ENCODE measurements at places on chromosomes 6 and 20.

- no peak for DNase-seq
These were observed 61.7 kb downstream of the FAM217A start for GRCh38 chr6:4017058-4017739.

DNA sequence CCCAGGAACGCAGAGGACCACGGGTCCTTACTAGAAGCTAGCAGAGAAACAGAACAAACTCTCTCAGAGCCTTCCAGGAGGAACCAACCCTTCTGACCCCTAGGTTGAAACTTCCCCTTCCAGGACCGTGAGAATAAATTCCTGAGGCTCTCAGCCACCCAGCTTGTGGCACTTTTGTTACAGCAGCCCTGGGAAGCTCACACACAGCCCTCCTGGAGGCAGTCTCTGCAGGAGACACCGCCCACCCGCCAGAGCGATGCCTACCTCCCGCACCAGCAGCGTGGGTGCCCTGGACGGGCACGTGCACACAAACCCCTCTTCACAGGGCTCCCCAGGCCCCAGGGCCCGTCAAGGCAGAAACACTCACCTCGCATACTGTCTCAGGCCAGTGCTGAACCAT, 4.2 kb downstream of the RNASET2 start:
- no peak for DNase-seq

DNA sequence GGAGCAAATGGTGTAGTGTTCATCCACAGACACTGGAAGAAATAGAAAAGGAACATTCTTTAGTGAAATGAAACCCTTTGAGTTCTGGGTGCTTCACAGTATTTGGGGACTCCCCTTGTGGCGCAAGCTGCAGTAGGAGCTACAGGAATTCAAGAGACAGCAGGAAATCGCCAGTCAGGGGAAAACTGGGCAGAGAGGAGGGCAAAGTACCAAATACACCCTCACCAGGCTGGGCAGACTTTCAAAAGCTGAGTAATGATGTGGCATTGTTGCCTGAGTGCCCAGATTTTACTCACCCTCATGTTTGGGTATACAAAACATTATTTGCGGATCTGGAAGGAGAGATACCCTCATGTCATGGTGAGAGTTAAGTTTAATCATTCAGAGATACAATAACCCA, 97.9 kb downstream of the SOD2 start:
- DNase-seq: no peak

DNA sequence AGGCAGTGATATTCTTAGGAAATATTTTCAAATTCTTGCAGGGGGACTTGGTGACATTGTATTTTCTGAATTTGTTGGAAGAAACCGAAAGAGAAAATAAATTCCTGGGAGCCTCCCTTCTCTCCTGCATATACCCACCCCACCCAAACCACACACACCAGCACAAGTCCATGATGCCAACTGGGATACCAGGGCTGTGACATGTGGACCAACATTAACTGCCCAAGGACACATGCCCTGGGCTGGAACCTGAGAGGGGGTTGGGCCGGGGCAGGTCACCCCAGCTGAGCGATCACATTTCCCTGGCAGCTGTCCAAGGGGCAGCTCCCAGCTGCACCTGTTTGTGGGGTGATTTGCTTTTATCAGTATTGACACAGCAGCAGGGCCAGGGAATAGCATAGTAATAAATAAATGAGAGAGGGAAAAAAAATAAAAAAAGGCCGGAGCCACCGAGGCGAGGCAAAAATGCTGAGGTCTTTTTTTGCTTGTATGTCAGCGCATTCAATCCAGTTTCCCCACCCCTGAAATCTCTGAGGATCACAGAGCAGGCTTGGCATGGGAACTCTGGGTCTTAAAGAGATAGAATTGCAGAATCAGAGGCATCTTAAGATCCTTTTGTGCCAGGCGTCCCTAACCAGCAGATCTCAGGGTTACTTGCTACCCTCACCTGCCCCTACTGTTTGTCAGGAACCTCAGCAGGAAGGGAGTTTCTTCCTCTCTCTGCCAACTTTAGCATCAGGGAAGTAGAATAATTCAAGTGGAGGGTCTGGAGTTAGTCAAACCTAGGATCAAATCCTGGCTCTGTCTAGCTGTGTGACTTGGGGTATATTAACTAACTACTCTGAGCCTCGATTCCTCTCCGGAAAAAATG, 66.5 kb upstream of the PIM1 start:
- no peak for DNase-seq

All from stimulated activated CD8-positive, alpha-beta memory T cell treated with anti-CD3 and anti-CD28 coated beads, Interleukin-4, amount 100 ng/mL, for 1 hour (primary cell).